RPMI7951 (cell line): ENCODE measurements at places on chromosomes 7 and 10. TPM values are rescaled to one million over a fixed set of nuclear protein-coding genes. Genes with fewer than 3 reads are reported as not detected.
A peak's percentile ranks its signal among the peaks of the same experiment; 100 is the strongest.

The DPP6 gene
- total RNA-seq: 0.49 and 1.3 TPM in 2 replicates

The HTRA1 gene
- total RNA-seq: 136 and 182 TPM in 2 replicates

- no peak for DNase-seq
Measured at GRCh38 chr10:60098677-60099601, 192.6 kb upstream of the CCDC6 start.

DNA sequence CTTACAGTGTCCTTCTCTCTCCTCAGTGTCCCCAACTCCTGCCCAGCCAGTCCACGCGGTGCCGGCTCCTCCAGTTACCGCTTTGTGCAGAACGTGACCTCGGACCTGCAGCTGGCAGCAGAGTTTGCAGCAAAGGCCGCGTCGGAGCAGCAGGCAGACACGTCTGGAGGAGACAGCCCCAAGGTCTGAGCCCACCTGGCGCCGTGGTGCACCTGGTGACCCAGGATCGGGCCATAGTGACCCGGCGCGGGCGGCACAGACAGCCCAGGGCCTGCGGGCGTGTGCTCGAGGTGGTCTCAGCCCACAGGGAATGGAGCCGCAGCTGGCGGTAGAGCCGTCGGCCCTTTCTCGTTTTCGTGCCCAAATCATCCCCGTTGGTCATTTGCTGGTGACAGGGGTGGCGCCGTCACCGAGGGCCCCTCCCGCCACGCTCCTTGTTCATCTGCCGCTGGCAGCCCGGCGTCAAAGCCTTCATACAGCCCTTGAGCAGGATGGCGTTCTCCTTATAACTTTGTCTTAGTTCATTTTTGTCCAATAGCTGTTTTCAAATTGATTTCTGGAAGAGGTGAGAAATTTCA, 20.9 kb upstream of the AP5Z1 start:
- no peak for DNase-seq

GRCh38 chr7:45238806-45239205, 81.2 kb downstream of the RAMP3 start:
- DNase-seq: no peak

The CPED1 gene
- 28.2 and 33.6 TPM in 2 replicates for total RNA-seq

GRCh38 chr7:130444751-130445407, 4.1 kb upstream of the CEP41 start:
- DNase-seq: no peak

The CACNB2 gene
- total RNA-seq: not detected in 2 replicates

DNA sequence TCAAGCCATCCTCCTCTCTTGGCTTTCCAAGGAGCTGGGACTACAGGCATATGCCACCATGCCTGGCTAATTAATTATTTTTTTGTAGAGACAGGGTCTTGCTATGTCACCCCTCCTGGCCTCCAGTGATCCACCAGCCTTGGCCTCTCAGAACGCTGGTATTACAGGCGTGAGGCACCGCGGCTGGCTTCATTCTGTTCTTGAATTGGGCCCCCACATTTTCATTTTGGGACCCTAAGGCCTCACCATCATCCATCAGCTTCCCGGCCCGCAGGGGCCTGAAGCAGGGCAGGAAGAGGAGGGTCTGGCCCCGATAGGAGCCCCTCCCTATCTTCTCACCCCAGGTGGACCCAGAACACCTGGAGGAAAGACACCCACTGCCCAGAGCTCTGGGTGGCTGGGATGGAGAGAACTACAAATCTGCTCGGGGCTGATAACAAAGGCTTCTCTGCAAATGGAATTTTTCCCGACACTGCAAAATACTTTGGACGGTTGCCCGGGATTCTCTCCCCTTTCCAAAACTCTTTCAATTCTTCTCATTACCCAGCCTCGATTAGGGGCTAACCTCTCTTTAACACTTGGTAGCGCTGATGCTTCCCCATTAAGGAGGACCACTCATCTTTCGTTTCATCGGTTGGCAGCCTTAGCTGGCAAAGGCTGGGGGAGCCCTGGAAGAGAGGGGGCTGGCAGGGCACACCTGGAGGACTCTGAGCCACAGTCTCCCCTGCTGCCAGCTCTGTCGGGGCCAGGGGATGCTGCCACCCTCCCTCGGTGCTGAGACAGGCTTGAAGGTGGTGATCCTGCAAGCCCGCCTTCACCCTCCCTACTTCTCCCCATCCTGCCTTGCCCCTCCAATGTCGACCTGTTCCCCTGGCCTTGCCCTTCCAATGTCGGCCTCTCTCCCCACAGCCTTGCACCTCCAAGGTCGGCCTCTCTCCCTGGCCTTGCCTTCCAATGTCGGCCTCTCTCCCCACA, 81.0 kb upstream of the GNA12 start:
- no peak for DNase-seq

The ACHE gene
- total RNA-seq: not detected in 2 replicates

The SLC25A13 gene
- 37.5 and 41.5 TPM in 2 replicates for total RNA-seq

DNA sequence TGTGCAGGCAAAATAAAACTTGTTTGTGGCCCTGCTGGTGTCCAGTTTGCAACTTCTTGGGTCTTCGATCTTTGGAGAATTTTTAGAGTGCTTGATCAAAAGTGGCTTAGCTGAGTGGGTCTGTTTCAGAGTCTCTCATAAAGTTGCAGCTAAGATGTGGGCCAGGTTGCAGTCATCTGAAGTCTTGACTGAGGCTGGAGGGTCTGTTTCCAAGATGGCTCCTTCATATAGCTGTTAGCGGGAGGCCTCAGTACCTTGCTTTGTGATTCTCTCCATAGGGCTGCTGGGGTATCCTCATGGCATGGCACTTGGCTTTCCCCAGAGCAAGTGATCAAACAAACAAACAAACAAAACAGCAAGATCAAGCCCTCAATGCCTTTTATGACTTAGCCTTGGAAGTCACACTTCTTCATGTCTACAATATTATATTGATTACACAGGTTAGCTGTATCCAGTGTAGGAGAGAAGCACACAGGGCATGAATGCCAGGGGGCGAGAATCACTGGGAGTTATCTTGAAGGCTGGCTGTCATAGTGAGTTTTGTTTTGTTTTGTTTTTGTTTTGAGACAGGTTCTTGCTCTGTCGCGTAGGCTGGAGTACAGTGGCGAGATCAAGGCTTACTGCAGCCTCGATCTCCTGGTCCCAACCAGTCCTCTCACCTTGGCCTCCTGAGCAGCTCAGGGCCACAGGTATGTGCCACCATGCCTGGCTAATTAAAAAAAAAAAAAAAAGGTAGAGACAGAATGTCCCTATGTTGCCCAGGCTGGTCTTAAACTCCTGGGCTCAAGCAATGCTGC, 10.2 kb downstream of the CYP26A1 start:
- DNase-seq: no peak

DNA sequence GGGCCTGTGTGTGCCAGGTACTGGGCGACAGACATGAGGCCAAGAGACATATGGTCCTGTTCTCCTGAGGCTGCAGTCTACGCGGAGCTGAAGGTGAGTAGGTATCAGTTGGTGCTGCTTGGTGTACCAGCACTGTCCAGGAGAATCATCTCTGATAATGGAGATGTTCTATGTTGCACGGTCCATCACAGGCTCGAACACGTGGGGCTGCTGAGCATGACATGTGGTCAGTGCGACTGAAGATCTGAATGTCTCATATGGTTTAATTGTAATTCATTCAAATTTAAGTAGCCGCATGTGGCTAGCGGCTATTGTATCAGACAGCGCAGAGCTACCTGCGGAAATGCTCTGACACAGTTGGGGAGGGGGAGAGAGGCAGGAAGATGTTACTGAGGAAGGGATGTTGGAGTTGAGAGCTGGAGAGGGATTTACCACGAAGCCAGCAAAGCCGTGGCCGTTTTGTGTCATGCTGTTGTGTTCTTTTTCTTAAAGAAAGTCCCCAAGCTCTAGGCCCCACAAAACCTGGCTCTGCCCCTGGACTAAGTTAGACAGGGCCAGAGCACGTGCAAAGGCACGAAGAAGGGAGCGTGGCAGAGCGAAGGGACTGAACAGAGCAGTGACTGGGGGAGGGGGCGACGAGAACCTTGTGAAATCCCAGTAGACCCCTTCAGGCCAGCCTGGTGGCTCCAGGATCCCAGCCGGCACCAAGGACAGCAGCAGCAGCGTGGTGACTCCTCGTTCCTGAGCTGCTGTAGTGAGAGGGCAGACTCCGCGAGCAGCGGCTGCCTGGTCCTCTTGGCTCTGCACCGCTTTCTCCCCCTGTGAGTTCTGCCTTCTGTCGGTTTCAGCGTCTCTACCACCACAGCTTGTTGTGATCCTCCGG, 20.0 kb downstream of the SMKR1 start:
- DNase-seq: no peak

GRCh38 chr7:134357486-134357885, 40.8 kb upstream of the SLC35B4 start:
- DNase-seq: no peak

The LDB3 gene
- total RNA-seq: not detected in 2 replicates

DNA sequence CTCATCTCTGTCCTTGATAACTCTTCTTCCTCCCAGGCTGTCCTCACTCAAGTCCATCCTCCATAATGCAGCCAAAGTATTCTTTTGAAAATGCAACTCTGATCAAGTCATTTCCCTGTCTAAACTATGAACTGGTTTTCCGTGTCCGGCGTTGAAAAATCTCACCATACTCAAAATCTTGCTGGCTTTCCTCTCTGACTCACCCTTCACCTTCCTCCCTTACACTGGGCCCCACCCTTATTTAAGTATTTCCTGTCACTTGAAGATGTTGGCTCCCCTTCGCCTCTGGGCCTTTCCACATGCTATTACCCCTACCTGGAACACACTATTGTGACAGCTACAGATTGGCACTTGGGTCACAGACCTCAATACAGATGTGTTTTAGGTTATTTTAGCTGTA, 515.6 kb downstream of the INHBA start:
- DNase-seq: peak; percentile 14

- peak; percentile 23 for DNase-seq
Measured at GRCh38 chr7:158816271-158816670, 13.0 kb downstream of the ESYT2 start.

The SPDYE9 gene
- total RNA-seq: not detected in 2 replicates

The PIP gene
- total RNA-seq: not detected in 2 replicates

The SPDYE1 gene
- not detected in 2 replicates for total RNA-seq

DNA sequence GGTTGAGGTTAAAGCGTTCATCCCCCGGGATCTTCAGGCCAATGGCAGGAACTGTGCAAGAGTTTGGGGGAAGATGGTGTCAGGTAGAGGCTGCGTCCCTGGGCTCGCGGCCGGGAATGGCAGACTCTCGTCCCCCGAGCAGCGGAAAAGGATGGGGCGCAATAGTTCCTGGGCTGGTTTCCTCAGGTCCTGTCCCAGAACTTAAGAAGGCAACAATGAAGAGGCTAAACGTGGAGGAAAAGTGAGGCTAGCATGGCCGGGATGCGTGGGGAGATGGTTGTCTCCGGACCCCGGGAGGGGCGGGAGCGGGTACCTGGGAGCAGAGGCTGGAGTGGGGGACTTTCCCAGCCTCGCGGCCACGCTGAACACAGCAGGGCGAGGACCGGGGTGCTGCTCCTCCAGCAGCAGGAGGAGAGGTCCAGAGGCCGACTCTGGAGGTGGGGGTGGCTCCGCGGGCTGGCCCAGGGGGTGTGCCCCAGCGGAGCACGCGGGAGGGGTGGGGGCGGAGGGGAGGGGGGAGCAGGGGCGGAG, 882 bp downstream of the IRF5 start:
- no peak for DNase-seq

- no peak for DNase-seq
Measured at GRCh38 chr7:80785961-80786536, 132.8 kb downstream of the SEMA3C start.

- DNase-seq: no peak
Measured at GRCh38 chr10:22913474-22914092, 14.3 kb upstream of the ARMC3 start.
